ENCODE measurements at places on chromosomes 4 and X. TPM values are rescaled to one million over a fixed set of nuclear protein-coding genes. Genes with fewer than 3 reads are reported as not detected.

DNA sequence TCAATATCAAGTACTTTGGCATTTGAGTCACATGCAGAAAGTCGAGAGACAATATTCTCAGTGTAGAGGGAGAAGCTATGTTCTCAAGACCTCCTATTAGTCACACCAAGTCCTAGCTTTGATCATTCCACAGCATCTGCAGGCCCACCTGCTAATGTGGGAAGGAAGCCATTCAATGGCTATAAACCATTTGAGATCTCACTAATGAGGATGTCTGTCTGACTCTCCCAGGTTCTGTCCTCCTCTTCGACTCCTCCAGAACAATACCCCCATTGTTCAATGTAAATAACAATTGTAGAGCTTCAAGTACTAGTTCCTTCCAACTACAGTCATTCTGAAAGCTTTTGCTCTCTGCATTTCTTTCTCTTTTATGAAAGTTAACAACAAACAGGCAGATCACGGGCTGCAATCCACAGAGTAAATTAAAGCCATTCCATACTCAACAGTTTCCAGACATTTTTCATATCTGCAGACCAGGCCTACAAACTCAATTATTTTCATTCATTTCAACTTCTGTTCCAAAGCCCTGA is 140.2 kb upstream of the EDNRA start:
- no peaks in the 10 kb centered on the region for H3K27me3 ChIP-seq
- no peaks in the 10 kb centered on the region for H3K36me3 ChIP-seq
- no peak overlapping the region for H3K27ac ChIP-seq
- no peaks in the 10 kb centered on the region for H3K4me1 ChIP-seq
- H3K4me3 ChIP-seq = no peak overlapping the region
- DNase-seq = no peak

DNA sequence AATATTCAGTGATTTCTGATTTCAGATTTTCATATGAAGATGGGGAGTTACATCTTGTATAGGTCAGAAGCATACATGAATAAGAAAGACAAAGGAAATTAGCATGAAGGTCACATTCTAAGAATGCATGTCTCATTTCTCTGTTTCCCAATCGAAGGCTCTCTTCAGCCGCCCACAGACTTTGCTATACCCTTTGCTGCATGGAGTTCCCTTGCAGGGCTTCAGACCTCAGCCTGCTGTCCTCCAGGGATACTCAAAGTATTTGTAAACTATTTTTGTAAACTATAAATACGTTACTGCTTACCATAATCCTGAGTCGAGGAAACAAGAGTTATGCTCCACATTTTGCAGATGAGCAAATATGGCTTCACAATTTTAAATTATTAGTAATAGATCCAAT is 738.4 kb downstream of the PCDH18 start:
- H3K4me3 ChIP-seq = no peak overlapping the region
- DNase-seq = no peak
- no peak overlapping the region for H3K27ac ChIP-seq
- no peaks in the 10 kb centered on the region for H3K36me3 ChIP-seq

- DNase-seq = no peak
- H3K27ac ChIP-seq = no peak overlapping the region
- no peaks in the 10 kb centered on the region for H3K36me3 ChIP-seq
- H3K27me3 ChIP-seq = no peaks in the 10 kb centered on the region
Observed at GRCh38 chrX:16212436-16212835, 45.2 kb downstream of the MAGEB17 start.

GRCh38 chr4:35872273-35872672 is 372.0 kb downstream of the ARAP2 start:
- H3K27ac ChIP-seq = no peak overlapping the region
- no peak for DNase-seq
- H3K4me1 ChIP-seq = no peaks in the 10 kb centered on the region
- H3K4me3 ChIP-seq = no peak overlapping the region

GRCh38 chr4:1992468-1993168 is 16.2 kb downstream of the NELFA start:
- no peak overlapping the region for H3K27ac ChIP-seq
- H3K4me1 ChIP-seq = no peaks in the 10 kb centered on the region
- no peaks in the 10 kb centered on the region for H3K27me3 ChIP-seq
- peaks cover 31% of the 10 kb centered on the region for H3K36me3 ChIP-seq

- peaks cover 4% of the 10 kb centered on the region for H3K27me3 ChIP-seq
- no peak overlapping the region for H3K4me3 ChIP-seq
- no peak overlapping the region for H3K27ac ChIP-seq
- H3K36me3 ChIP-seq = no peaks in the 10 kb centered on the region
- no peaks in the 10 kb centered on the region for H3K4me1 ChIP-seq
Observed at GRCh38 chr4:144666539-144667175, 20.7 kb downstream of the HHIP start.

Gene PABPC1L2A
- not detected for total RNA-seq

GRCh38 chr4:81498046-81498445 is 26.3 kb upstream of the RASGEF1B start:
- H3K4me1 ChIP-seq = peaks cover 24% of the 10 kb centered on the region
- DNase-seq = no peak
- H3K27me3 ChIP-seq = no peaks in the 10 kb centered on the region
- H3K4me3 ChIP-seq = no peak overlapping the region

Gene NR3C2
- total RNA-seq = 5.7 TPM

DNA sequence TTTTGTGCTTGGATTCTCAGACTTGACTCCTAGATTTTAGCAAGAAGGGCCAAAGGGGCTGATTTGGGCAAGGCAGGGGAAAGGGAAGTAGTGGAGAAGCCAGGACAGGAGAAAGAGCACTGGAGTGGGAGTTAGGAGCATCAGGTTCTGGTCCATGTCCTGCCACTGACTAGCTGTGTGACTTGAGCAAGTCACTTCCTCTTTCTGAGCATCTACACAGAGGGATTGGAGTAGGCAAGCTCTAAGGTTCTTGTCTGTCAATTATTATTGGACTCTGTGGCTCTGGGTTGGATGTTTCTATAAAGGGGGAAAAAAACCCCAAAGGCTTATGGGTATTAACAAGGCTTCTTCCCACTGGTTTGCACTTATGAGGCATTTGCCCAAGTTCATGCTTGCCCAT is 24.4 kb downstream of the PLAC1 start:
- DNase-seq = no peak
- H3K27ac ChIP-seq = no peak overlapping the region
- H3K4me1 ChIP-seq = no peaks in the 10 kb centered on the region

DNA sequence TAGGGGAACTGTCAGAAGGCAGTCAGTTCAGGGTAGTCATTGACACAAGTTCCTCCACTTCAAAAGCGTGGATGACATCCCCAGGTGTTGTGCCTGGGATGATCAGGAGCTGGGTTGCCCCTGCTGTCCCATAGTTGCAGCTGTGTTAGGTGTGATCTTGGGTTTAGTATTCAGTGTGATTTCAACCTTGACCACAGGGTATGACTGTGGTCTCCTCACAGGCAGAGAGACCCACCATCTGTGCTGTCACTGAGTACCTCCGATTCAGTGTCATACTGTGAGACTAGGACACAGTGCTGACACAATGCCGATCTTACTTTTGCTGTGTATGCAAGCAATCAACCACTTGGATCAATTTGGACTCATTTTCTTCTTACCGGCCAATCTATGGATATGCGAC is 25.2 kb downstream of the FOXR2 start:
- H3K27me3 ChIP-seq = no peaks in the 10 kb centered on the region
- no peak overlapping the region for H3K4me3 ChIP-seq
- H3K36me3 ChIP-seq = no peaks in the 10 kb centered on the region
- H3K27ac ChIP-seq = no peak overlapping the region
- no peaks in the 10 kb centered on the region for H3K4me1 ChIP-seq
- no peak for DNase-seq

Gene ALB
- not detected for total RNA-seq

DNA sequence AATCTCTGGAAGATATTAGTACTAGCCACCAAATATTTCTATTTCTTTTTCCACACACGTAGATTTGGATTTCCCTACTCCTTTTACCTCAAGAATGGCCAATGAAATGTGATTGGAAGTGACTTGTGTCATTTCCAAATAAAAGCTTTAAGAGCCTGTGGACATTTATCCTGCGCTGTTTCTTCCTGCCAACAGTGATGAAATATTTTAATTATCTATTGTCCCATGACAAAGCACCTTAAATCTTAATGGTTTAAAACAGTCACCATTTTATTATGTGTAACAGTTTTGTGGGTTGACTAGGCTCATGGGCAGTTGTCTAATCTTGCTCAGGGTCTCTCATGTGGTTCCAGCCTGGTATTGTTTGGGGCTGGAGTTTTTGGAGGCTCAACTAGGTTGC is 3.5 kb upstream of the PGRMC2 start:
- H3K36me3 ChIP-seq = peaks cover 6% of the 10 kb centered on the region
- H3K27ac ChIP-seq = no peak overlapping the region
- peaks cover 14% of the 10 kb centered on the region for H3K4me1 ChIP-seq
- DNase-seq = no peak

DNA sequence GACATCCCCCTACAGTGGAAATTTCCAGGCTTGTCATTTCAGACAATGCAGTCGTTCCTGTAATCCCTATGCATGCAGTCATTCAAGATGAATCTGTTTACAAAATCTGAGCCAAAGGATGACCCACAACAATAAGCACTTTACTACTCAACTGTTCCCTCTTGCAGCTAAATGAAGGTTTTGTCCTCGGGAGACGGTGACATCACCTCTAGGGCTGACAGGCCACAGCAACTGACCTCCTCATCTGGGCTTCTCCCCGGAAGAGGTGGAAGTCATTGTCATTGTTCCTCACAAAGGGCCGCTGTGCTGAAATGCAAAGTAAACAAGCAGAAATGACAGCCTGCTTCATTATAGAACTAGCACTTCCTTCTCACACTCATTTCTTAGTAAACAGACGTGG is 29.2 kb downstream of the CLRN2 start:
- H3K4me1 ChIP-seq = peaks cover 6% of the 10 kb centered on the region
- no peaks in the 10 kb centered on the region for H3K36me3 ChIP-seq
- peaks cover 23% of the 10 kb centered on the region for H3K27me3 ChIP-seq
- DNase-seq = no peak
- no peak overlapping the region for H3K27ac ChIP-seq

DNA sequence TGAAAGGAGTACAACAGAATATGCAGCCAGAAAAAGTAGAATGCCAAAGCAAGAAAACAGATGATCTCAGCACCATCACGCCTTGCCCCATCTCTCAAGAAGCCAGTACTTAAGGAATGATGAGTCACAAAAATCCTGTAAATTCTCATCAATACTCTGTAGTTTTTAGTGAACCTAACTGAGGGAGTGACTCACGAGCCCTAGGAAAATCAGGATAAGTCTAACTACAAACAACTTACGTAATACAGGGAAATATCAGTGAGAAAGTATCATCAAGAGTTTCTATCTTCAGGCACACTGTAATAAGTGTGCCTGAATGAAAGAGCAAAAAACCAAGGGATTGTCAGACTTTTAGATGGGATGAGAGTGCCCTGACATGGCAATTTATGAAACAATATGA is 644.4 kb downstream of the STPG2 start:
- no peak overlapping the region for H3K27ac ChIP-seq
- no peaks in the 10 kb centered on the region for H3K4me1 ChIP-seq
- no peak for DNase-seq
- H3K36me3 ChIP-seq = no peaks in the 10 kb centered on the region

Gene CITED1
- not detected for total RNA-seq

Gene NEUROG2
- total RNA-seq = not detected

Gene UGT2B15
- not detected for total RNA-seq

DNA sequence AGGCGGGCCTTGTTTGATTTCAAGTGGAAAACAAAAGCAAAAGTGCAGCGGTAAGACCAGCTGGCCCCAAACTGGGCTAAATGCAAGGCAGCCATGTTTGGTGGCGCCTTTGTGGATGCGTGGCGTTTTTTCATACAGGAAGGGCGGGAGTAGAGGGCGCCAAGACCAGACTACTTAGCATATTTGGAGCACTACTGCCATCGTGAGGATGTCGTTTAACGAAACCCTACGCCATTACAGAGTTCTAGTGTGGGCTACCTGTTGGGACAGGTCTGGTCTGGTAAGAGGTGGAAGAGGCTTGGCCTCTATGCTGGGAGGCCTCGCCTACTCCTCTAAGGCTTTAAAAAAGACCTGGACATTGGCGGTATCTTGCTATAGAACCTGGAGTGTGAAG is 230.7 kb upstream of the STK26 start:
- no peak overlapping the region for H3K27ac ChIP-seq
- no peaks in the 10 kb centered on the region for H3K27me3 ChIP-seq
- DNase-seq = no peak
- no peaks in the 10 kb centered on the region for H3K4me1 ChIP-seq
- H3K4me3 ChIP-seq = no peak overlapping the region

Gene PDZD11
- 38.7 TPM for total RNA-seq

- no peak for DNase-seq
- no peaks in the 10 kb centered on the region for H3K27me3 ChIP-seq
- no peak overlapping the region for H3K4me3 ChIP-seq
- peaks cover 12% of the 10 kb centered on the region for H3K4me1 ChIP-seq
- H3K27ac ChIP-seq = no peak overlapping the region
- peaks cover 45% of the 10 kb centered on the region for H3K36me3 ChIP-seq
Observed at GRCh38 chr4:98430708-98431403, 169.7 kb downstream of the RAP1GDS1 start.

Gene RBMX
- total RNA-seq = 276 TPM

DNA sequence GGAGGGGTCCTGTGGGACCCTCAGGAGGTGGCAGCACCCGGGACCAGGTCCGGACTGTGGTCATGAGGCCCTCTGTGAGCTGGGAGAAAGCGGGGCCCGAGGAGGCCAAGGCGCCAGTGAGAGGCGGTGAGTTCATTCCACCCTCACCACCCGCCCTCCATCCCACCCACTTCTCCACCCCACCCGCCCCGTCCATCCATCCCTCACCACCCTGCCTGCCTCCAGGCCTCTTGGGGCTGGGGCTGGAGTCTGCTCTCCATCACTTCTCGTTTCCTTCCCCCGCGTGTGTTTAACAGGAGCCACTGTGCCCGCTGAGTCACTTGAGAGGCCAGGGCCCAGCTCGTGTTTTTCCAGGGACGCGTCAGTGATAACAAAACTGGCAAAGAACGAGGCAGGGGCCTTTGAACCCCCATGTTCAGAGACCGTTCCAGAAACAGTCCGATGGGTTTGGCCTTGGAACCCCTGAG is 6.2 kb downstream of the SH3TC1 start:
- no peak overlapping the region for H3K4me3 ChIP-seq
- H3K27me3 ChIP-seq = no peaks in the 10 kb centered on the region
- peaks cover 25% of the 10 kb centered on the region for H3K4me1 ChIP-seq
- no peaks in the 10 kb centered on the region for H3K36me3 ChIP-seq
- no peak for DNase-seq

DNA sequence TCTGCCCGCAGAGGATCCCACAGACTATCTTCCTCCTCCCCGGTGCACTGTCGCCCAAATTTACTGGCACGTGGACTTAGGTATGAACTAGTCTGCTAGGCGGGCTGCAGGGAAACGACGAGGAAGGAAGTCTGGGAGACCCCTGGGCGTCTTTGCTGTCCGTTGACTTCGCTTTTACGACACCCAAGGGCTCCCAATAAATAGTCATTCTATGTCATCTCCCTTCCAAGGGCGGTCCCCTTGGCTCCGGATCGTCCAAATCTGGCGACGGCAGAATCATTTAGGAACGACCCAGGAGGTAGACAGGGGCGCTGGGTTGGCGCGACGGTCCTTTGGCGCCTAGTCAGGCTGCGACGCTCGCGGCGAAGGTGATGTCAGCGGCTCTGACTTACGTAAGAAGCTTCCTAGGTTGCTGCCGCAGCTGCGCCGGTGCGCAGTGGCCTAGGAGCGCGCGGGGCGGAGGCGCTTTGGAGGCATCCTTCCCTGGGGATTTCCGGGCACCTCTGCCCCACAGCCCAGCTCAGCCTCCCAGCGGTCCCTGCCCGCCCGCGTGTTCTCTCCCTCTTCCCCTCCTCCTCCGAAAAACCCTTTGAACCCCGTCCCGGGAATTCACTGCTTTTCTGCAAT is 2.2 kb downstream of the NHS start:
- H3K4me3 ChIP-seq = peak overlapping the region; percentile 15
- H3K27ac ChIP-seq = no peak overlapping the region
- peaks cover 7% of the 10 kb centered on the region for H3K4me1 ChIP-seq
- peaks cover 22% of the 10 kb centered on the region for H3K27me3 ChIP-seq

- H3K4me3 ChIP-seq = no peak overlapping the region
- H3K4me1 ChIP-seq = no peaks in the 10 kb centered on the region
- H3K27me3 ChIP-seq = no peaks in the 10 kb centered on the region
- H3K27ac ChIP-seq = no peak overlapping the region
Observed at GRCh38 chr4:27217261-27217769, 356.7 kb downstream of the STIM2 start.

All from activated CD8-positive, alpha-beta T cell treated with anti-CD3 and anti-CD28 coated beads, Interleukin-2, amount 10 ng/mL, durations not matched to agents 7 days and 5 days (primary cell).